Activated B cell treated with CpG ODN at 0.5 μM for 24 hours (primary cell): ENCODE measurements at places on chromosomes 12 and 14. TPM values are rescaled to one million over a fixed set of nuclear protein-coding genes. Genes with fewer than 3 reads are reported as not detected.

PIWIL1 gene
- total RNA-seq, result not detected in 2 replicates

TC2N gene
- total RNA-seq, result 9.4 and 12.1 TPM in 2 replicates

TARBP2 gene
- total RNA-seq, result 45.7 and 49.6 TPM in 2 replicates

LRRC10 gene
- total RNA-seq, result not detected in 2 replicates

PPFIA2 gene
- not detected in 2 replicates for total RNA-seq

AICDA gene
- total RNA-seq, result 3.6 and 7.7 TPM in 2 replicates

KDM5A gene
- total RNA-seq, result 113 and 135 TPM in 2 replicates

SDR9C7 gene
- total RNA-seq, result not detected in 2 replicates

LMNTD1 gene
- total RNA-seq, result not detected in 2 replicates

RNFT2 gene
- total RNA-seq, result 7.5 and 8.7 TPM in 2 replicates

SCNN1A gene
- total RNA-seq, result not detected in 2 replicates

TBC1D30 gene
- total RNA-seq, result 0.13 and 0.32 TPM in 2 replicates

- no peaks in the 10 kb centered on the region for H3K27me3 ChIP-seq
- no peak for DNase-seq
- H3K27ac ChIP-seq, result no peak overlapping the region
These were observed 8.6 kb downstream of the PMEL start for GRCh38 chr12:55957106-55957859.

GRCh38 chr14:33914676-33915516 is 36.0 kb downstream of the EGLN3 start:
- no peaks in the 10 kb centered on the region for H3K4me1 ChIP-seq
- no peak overlapping the region for H3K27ac ChIP-seq

DNA sequence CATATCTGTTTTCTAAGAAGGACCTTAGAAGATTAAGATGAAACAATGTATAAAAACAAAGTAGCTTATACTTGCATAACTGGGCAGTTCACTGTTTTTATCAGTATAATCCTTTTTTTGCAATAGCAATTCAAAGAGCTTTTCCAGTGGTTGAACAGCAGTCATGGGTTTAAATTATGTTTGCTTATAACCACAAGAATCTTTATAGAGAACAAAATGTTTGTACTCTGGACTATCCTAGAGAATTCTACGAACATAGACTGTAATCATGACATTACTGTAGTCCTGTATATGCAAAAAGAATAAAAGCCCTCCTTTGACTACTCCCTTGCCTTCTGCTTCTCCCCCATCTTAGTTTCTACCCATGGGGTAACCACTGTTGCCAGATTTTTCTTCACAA is 5.7 kb downstream of the FAM177A1 start:
- no peak overlapping the region for H3K4me3 ChIP-seq
- peaks cover 14% of the 10 kb centered on the region for H3K4me1 ChIP-seq
- no peaks in the 10 kb centered on the region for H3K27me3 ChIP-seq

GRCh38 chr12:115371711-115372110 is 687.7 kb upstream of the TBX3 start:
- H3K27ac ChIP-seq, result no peak overlapping the region
- no peaks in the 10 kb centered on the region for H3K36me3 ChIP-seq
- H3K4me3 ChIP-seq, result no peak overlapping the region
- H3K4me1 ChIP-seq, result no peaks in the 10 kb centered on the region

DNA sequence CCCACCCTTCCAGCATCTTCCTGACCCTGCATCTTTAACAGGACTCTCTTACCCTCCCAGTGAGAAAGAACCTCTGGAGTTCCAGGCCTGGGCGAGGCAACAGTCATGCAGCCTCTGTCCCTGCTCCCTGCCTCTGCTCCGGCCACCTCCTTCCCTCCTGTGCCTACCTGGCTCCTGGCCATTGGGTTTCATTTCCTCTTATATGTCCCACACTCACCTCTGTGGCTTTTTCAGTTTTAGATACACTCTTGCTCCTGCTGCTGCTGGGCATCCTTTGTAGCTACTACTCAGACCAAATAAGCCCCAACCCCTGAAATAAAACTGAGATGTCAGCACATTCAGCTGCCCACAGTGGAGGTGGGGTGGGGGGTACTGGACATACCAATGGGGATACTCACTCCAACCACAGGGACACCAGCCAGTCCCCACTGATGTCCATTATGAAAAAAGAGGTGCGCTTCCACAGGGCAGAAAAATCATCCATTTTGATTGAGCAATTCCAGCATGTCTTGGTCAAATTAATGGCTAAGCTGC is 99.1 kb upstream of the NRXN3 start:
- H3K4me3 ChIP-seq, result no peak overlapping the region
- no peak for DNase-seq
- H3K36me3 ChIP-seq, result no peaks in the 10 kb centered on the region
- H3K4me1 ChIP-seq, result no peaks in the 10 kb centered on the region
- peaks cover 5% of the 10 kb centered on the region for H3K27me3 ChIP-seq

- DNase-seq, result no peak
- H3K4me3 ChIP-seq, result no peak overlapping the region
- H3K4me1 ChIP-seq, result no peaks in the 10 kb centered on the region
- H3K27ac ChIP-seq, result no peak overlapping the region
- no peaks in the 10 kb centered on the region for H3K27me3 ChIP-seq
These were observed 273.4 kb upstream of the SLC16A7 start for GRCh38 chr12:59322473-59322872.

- H3K27me3 ChIP-seq, result peaks cover 6% of the 10 kb centered on the region
- no peak for DNase-seq
- no peaks in the 10 kb centered on the region for H3K36me3 ChIP-seq
- H3K4me1 ChIP-seq, result no peaks in the 10 kb centered on the region
These were observed 110.8 kb upstream of the SRRM4 start for GRCh38 chr12:118870551-118870950.

- H3K27me3 ChIP-seq, result no peaks in the 10 kb centered on the region
- H3K36me3 ChIP-seq, result no peaks in the 10 kb centered on the region
- DNase-seq, result no peak
- no peaks in the 10 kb centered on the region for H3K4me1 ChIP-seq
These were observed 169.9 kb downstream of the KIF21A start for GRCh38 chr12:39272871-39273655.

- DNase-seq, result no peak
- no peak overlapping the region for H3K27ac ChIP-seq
- no peaks in the 10 kb centered on the region for H3K36me3 ChIP-seq
- H3K27me3 ChIP-seq, result peaks cover 55% of the 10 kb centered on the region
These were observed 1.2 kb downstream of the NKX2-1 start for GRCh38 chr14:36518586-36519430.

DNA sequence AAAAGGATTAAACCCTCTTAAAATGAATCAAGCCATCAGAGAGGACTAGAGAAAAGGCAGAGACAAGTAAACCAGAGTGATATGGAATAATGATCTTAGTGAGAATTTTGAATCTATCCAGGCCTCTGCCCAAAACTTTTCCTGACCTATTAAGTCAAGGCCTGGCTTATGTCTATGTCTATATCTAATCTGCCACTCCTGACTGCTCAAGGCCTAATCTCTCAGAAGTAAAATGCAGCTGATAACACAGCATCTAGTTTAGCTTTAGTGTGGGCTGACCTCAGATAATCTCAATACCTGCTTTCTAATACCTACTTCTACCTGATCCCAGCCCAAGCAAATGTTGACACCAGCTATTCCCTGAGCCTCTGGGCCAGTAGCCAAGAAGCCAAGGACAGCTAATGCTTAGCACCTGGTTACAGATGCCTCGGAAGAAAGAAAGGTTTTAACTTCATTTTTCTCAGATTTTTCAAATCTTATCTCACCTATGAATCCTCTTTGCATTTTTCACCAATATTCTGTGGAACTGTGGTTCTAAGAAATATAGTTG is 1472.5 kb upstream of the SEL1L start:
- no peaks in the 10 kb centered on the region for H3K36me3 ChIP-seq
- H3K4me3 ChIP-seq, result no peak overlapping the region
- DNase-seq, result no peak
- H3K4me1 ChIP-seq, result no peaks in the 10 kb centered on the region

- H3K27ac ChIP-seq, result peak overlapping the region; percentile 88
- H3K4me1 ChIP-seq, result peaks cover 52% of the 10 kb centered on the region
- no peak for DNase-seq
- H3K4me3 ChIP-seq, result peak overlapping the region; percentile 97
These were observed 824 bp downstream of the TBK1 start for GRCh38 chr12:64452559-64453329.

GRCh38 chr12:129184127-129184928 is 331.1 kb downstream of the GLT1D1 start:
- no peak overlapping the region for H3K27ac ChIP-seq
- H3K27me3 ChIP-seq, result no peaks in the 10 kb centered on the region
- no peak for DNase-seq

DNA sequence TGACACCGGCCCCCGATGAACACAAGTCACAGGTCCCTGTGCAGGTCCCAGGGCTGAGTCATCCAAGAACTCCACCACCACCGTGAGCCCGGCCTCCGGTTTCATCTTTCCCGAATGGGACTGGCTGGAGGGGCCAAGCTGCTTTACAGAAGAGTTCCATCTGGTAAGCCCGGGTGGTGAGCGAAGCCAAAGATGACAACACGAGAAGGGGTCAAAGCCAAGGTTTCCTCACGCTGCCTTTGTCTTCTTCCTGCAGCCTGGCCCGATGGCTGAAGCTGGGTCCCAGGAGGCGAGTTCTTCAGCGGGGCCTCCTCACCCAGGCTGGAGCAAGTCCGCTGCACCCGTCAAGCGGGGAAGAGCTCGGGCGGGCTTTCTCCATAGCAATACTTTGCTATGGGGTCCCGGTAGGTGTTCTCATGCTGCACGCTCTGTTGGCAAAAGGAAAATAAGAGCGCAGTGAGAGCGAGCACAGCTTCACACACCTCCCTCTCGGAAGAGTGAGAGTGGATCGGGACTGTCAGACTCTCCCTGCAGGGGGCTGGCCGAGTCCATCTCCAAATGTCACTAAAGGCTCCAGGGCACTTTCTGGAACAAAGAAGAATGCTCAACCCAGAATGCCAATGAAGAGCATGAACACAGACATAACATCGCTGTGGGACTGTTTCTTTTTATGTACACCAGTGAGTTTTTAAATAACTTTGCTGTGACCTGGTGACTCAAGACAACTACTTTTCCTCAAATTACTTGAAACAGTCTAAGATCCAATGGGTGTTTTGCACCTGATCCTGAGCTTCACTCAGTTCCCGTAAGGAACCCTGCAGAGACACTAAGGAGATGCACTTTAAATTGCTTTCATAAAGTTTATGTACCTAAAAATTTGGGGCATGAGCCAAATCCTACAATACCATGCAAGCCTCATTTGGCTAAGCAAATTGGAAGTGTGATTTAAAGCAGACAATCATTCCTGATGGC is 20.1 kb downstream of the SPRING1 start:
- no peak overlapping the region for H3K27ac ChIP-seq
- H3K4me1 ChIP-seq, result peaks cover 16% of the 10 kb centered on the region
- H3K4me3 ChIP-seq, result no peak overlapping the region
- H3K27me3 ChIP-seq, result no peaks in the 10 kb centered on the region
- H3K36me3 ChIP-seq, result peaks cover 85% of the 10 kb centered on the region
- DNase-seq, result no peak

GRCh38 chr14:20989787-20990600 is at the start of gene METTL17:
Gene METTL17 (plus strand): TSS chr14:20989980. CDS start chr14:20990003, 23 bp downstream.
- H3K27me3 ChIP-seq, result no peaks in the 10 kb centered on the region
- peaks cover 31% of the 10 kb centered on the region for H3K4me1 ChIP-seq
- H3K4me3 ChIP-seq, result peak within 1 kb of the TSS; percentile 94
- peak within 1 kb of the TSS; percentile 89 for H3K27ac ChIP-seq
- peak; percentile 68 for DNase-seq

GRCh38 chr14:24725311-24725710 is 91.3 kb upstream of the GZMB start:
- H3K4me1 ChIP-seq, result no peaks in the 10 kb centered on the region
- DNase-seq, result no peak
- no peaks in the 10 kb centered on the region for H3K36me3 ChIP-seq
- H3K27ac ChIP-seq, result no peak overlapping the region
- no peak overlapping the region for H3K4me3 ChIP-seq

- H3K27ac ChIP-seq, result no peak overlapping the region
- H3K36me3 ChIP-seq, result no peaks in the 10 kb centered on the region
- H3K4me3 ChIP-seq, result no peak overlapping the region
- peaks cover 7% of the 10 kb centered on the region for H3K4me1 ChIP-seq
These were observed 203.7 kb downstream of the CACNA1C start for GRCh38 chr12:2256453-2256852.

DNA sequence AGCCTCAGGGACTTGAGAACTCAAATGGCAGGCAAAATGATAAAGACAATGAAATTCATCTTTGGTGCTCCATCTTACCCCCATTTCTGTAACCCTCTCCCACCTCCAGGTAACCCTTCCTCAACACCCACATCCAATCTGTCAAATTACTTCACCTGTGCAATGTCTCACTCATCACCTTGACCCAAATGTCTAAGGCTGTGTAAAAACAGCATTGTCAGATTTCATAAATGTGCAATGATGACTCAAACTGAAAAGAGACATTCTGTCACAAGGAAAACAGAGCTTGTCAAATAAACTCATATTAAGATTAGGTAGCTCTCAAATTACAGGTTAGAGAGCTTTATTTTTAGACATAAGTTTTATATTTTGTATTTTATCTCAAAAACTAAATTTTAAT is 19.9 kb upstream of the COCH start:
- H3K27me3 ChIP-seq, result no peaks in the 10 kb centered on the region
- H3K4me1 ChIP-seq, result peaks cover 23% of the 10 kb centered on the region

- H3K36me3 ChIP-seq, result no peaks in the 10 kb centered on the region
- H3K4me1 ChIP-seq, result peaks cover 1% of the 10 kb centered on the region
- no peak overlapping the region for H3K27ac ChIP-seq
- DNase-seq, result no peak
- no peak overlapping the region for H3K4me3 ChIP-seq
- H3K27me3 ChIP-seq, result no peaks in the 10 kb centered on the region
These were observed 199.8 kb downstream of the LRFN5 start for GRCh38 chr14:41806366-41806975.

DNA sequence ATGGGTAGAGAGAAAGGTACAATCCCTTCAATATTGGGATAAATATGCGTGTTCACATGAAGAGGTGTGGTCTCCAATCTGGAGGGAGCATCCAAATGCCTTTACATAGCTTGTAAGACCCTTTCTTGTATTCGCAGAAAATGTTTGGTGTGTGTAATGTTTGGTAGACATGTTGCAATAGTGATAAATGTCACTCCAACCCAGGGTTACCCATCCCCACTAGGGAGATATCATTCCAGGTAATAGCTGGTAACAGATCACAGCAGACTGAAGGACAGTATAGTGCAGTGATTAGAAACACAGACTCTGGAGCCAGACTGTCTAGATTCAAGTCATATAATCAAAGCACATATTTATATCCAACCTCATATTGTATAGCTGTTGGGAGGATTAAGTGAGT is 733.6 kb upstream of the TBX3 start:
- no peaks in the 10 kb centered on the region for H3K27me3 ChIP-seq
- DNase-seq, result no peak
- H3K4me3 ChIP-seq, result no peak overlapping the region
- no peak overlapping the region for H3K27ac ChIP-seq
- no peaks in the 10 kb centered on the region for H3K36me3 ChIP-seq
- no peaks in the 10 kb centered on the region for H3K4me1 ChIP-seq

GRCh38 chr12:45231515-45232145 is 15.7 kb downstream of the ANO6 start:
- peaks cover 30% of the 10 kb centered on the region for H3K4me1 ChIP-seq
- peaks cover 17% of the 10 kb centered on the region for H3K36me3 ChIP-seq
- H3K27ac ChIP-seq, result no peak overlapping the region
- H3K27me3 ChIP-seq, result no peaks in the 10 kb centered on the region
- no peak for DNase-seq
- H3K4me3 ChIP-seq, result no peak overlapping the region

- DNase-seq, result no peak
- no peaks in the 10 kb centered on the region for H3K4me1 ChIP-seq
- H3K36me3 ChIP-seq, result no peaks in the 10 kb centered on the region
- no peak overlapping the region for H3K27ac ChIP-seq
- H3K27me3 ChIP-seq, result no peaks in the 10 kb centered on the region
These were observed 1915.0 kb upstream of the FLRT2 start for GRCh38 chr14:83614956-83615355.

- peaks cover 28% of the 10 kb centered on the region for H3K4me1 ChIP-seq
- no peak for DNase-seq
- no peak overlapping the region for H3K27ac ChIP-seq
- no peaks in the 10 kb centered on the region for H3K27me3 ChIP-seq
- no peak overlapping the region for H3K4me3 ChIP-seq
These were observed 3.9 kb downstream of the ABHD4 start for GRCh38 chr14:22601996-22602395.
